ENCODE measurements at places on chromosomes 1 and 21.

GRCh38 chr1:30906631-30907441, 1.7 kb downstream of the SDC3 start:
- no peak for DNase-seq

DNA sequence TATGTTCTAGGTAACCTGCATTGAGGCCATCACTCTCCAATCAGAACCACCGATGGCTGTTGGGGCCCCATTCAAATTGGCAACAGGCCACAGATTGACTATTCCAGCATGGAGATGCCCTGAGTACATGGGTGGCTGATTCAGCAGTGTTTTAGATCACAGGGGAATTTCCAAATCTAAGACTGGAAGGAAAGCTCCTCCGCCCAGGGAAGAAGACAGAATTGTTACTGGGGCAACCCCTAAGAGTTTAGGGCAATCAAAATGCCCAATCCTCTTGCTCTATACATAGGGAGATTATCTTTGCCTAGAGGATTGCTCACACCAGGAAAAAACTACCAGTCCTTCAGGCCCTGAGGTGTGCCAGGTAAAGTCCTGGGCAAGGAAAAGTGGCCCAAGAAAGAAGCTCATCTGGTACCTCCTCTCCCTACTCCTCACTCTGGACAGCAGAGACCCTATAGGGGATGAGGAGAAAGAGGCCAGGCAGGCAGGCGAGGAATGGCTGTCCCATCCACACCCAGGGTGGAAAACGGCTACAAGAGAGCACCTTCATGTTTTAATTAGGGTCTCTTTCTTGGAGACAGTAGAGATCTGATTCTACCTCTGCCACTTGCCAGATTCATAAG, 5.8 kb downstream of the S100A8 start:
- no peak for DNase-seq

GRCh38 chr1:187033693-187034390, 205.1 kb downstream of the PLA2G4A start:
- DNase-seq: no peak

- DNase-seq: no peak
These were observed 99.5 kb upstream of the CD55 start for GRCh38 chr1:207221934-207222351.

GRCh38 chr1:116133696-116134475, 22.7 kb downstream of the MAB21L3 start:
- DNase-seq: no peak

DNA sequence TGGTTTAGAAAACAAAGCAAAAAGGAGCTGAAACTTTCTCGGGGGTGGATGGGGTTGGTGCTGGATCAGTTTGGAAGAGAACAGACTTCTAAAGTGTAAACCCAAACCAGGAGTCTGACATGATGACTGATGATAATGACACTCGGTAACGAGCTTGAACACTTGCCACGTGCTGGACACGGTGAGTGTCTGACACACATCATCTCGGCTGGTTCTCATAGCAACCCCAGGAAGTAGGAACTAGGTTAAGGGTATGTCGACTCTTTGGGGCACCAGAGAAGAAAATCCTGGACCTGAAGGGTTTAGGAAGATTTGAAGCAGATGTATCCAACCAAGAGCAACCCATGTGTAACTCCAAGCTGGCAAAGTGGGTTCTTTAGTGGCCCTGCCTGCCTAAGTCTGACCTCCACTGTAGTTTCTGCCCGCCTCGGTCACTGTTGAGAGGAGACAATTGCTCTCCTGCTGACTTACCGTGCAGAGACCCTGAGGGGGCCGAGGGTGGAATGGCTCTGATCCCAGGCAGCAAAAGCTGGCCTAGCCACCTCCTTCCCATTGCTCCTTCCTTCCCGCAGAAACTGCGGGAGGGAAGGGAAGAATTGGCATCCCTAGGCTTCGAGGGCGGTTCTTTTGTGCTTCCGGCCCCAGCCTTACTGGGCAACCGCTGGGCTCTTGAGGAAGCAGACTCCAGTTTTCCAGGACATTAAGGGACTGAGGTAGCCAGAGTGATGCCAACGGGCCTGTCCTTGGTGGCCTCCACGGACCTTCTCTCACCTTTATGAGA, 156.0 kb downstream of the TOMM20 start:
- DNase-seq: no peak

DNA sequence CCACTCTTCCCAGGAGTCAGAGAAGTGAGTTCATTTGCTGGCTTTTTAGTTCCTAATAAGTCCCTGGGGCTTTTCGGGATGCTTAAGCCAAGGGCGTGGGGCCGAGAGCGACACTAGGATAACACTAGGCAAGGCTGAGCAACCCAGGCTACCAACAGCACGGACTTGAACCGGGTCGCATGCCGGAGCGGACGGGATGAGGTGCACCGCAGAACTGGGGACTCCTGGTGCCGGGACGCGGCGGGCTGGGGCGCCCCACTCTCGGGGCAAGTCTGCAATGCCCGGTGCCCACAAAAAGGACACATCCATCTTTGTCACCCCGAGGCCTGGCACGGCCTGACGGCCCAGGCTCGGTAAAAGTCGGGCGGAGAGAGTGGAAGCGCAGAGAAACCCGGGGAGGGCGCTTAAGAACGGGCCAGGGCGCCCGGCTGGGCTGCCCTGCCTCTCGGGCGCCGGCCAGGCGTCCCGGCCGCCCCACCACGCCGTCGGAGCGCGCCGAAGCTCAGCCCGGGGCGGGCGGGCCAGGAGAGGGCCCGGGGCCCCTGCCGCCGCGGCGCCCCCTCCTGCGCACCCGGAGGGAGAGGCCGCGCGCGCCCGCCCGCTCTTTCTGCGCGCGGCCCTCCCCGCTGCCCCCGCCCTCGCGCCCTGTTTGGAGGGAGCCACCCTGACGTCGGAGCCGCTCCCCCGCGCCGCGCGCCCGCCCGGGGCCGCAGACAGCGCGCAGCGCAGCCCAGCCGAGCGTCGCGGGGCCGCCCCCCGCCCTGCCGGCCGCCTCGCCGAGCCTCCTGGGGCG, at the start of gene NBL1:
Gene NBL1 (plus strand): TSS at position 710 of the 793 bp plus-strand sequence. CDS start 10,720 bp downstream, outside the sequence.
- DNase-seq: no peak
